Stimulated activated CD8-positive, alpha-beta memory T cell treated with anti-CD3 and anti-CD28 coated beads, Interleukin-2, amount 100 ng/mL, for 1 hour (primary cell): ENCODE measurements at places on chromosomes 2 and 18.

DNA sequence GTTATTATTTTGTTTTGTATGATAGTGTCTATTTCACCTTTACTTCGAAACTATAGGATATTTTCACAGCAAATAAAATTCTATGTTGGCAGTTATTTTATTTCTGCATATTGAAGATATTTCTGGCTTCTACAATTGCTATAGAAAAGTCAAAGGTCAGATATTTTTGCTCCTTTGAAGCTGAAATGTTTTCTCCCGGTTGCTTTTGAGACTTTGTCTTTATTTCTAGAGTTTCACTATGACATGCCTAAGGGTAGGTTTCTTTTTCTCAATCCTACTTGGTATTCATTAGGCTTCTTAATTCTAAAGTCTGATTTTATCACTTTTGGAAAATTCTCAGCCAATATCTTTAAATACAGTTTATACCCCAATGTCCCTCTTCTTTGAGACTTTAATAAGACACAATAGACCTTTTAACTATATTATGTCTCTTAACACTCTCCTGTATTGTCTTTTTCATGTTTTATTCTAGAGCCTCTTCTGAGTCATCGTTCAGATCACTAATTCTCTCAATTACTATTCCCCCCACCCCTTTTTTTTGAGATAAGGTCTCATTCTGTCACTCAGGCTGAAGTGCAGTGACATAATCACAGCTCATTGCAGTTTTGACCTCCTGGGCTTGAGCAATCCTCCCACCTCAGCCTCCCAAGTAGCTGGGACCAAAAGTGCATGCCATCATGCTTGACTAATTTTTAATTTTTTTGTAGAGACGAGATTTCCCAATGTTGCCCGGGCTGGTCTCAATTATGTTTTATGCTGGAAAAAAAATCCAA lies 50.5 kb downstream of the USP37 start:
- DNase-seq, result no peak

DNA sequence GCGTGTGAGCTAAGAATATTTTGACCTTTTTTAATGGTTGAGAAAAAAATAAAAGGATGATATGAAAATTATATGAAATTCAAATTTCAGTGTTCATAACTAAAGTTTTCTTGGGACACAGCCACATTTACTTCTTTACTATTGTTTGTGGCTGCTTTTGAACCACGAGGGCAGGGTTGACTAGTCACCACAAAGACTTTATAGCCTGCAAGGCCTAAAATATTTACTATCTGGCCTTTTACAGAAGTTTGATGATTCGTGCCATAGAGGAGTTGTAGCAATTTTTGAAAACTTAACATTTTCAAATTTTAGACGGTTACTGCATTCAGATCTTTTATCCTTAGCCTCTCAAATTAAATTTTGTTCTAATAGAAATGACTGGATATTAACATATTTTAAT lies 69.9 kb downstream of the LIMS1 start:
- DNase-seq, result no peak

DNA sequence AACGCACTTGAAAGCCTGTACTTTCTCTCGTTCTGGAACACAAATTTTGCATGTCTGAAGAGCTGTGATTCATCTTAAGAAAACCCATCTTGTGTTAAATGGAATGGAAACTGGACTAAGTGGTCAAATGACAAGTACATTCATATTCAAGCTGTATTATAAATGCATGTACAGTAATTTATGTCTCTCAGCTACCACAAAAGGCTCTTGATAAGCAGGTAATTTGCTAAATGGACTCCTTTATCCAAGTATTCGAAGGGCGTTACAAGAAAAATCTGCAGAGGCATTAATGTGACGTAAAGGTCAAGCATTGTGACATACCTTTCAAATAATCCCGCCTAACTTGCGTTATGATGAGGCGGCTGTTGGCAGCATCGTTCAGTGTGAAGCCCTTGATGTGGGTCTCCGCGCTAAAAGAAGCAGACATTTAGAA lies 66.6 kb downstream of the ABCG8 start:
- DNase-seq, result no peak

DNA sequence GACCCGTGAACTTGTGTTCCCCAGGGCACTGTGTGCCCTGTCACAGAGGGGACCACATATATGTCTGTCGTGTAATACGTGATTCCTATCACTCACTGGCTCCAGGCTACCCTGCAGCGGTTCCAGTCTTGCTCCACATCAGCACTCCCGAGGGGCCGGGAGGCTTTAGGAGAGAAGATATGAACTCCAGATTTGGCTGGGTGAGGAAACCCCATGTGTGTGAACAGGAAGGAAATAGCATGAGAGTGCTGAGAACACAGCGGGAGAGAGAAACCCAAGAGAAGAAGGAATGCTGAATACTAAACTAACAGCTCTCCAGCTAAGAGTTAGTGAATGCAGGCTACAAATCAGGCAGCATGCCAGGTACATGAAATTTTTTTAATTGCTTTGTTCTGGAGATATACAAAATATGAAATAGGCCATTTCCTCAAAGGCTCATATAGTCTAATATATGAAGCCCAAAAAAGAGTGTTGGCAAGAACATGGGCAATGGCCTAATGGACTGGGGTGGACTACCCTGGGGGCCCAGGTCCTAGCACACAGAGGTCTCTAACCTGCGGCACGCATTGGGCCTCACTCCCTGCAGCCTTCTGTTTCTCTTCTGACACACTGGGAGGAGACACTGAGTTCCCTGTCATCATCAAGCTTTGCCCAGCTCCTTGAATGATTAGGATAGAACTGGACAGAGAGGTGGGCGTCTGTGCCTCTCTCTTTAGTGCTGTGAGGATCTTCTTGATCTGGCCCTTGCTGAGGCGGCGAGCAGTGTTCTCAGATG lies 372.8 kb upstream of the RAB6C start:
- no peak for DNase-seq

GRCh38 chr2:189336276-189336975 lies 104.8 kb upstream of the WDR75 start:
- DNase-seq, result no peak
